AG08395 (cell line): ENCODE measurements at places on chromosomes 2 and 18.

- DNase-seq: no peak
These were observed 1.9 kb downstream of the PRKRA start for GRCh38 chr2:178448968-178449661.

DNA sequence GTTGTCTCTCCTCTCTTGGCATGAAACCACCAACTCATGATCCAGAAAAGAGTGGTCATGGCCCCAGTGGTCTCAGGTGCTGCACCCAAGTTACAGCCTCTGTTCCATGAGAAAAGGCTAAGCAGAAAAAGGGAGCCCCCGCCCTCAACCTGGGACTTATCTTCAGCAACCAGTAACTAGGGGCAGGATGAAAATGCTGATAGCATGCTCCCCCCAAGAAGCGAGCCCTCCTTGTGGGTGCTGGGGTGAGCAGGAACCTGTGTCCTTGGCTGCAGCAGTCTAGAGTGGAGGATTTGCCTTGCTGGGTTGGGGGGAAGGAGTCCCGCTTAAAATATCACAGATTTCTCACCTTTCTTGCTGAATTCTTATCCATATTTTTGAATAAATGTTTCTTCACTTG, 490.0 kb downstream of the SUCLG1 start:
- DNase-seq: no peak

- DNase-seq: no peak
These were observed 13.4 kb downstream of the NPAS2 start for GRCh38 chr2:100833331-100833730.

GRCh38 chr18:46624127-46624526, 32.9 kb downstream of the LOXHD1 start:
- DNase-seq: no peak

DNA sequence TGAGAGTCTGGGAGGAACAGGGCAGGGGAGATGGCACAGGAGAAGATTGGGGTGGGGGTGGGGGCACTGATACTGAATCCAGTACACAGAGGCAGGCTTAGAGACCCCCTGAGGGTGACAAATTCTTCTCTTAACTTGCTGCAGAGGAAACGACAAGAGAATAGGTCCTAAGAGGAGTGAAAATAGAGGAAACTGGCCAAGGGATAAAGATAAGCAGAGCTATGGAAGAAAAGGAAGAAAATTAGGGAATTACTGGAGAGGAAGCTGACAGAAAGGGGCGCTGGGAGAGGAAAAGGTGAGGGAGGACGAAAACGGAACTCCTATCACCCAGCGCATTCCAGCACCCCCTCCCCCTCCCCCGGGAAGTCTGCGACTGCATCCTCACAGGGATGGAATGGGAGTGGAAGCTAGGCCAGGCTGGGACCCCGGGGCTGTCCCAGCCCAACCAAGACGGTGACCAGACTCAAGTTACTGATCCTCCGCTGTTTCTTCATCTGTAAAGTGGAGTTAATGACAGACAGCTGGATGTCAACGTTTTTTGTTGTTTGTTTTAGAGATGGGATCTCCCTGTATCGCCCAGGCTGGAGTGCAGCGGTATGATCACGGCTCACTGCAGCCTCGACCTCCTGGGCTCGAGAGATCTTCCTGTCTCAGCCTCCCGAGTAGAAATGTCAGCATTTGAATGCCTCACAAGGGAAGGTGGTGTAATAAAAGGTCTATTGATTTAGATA, 2.6 kb upstream of the EMX1 start:
- DNase-seq: no peak

GRCh38 chr2:224027931-224028330, 11.2 kb downstream of the SERPINE2 start:
- DNase-seq: no peak
